Endothelial cell of umbilical vein (primary cell): ENCODE measurements at places on chromosomes 12 and 14.
A peak's percentile ranks its signal among the peaks of the same experiment; 100 is the strongest.

- DNase-seq = no peak
These were observed 68.0 kb downstream of the DIP2B start for GRCh38 chr12:50572760-50573159.

DNA sequence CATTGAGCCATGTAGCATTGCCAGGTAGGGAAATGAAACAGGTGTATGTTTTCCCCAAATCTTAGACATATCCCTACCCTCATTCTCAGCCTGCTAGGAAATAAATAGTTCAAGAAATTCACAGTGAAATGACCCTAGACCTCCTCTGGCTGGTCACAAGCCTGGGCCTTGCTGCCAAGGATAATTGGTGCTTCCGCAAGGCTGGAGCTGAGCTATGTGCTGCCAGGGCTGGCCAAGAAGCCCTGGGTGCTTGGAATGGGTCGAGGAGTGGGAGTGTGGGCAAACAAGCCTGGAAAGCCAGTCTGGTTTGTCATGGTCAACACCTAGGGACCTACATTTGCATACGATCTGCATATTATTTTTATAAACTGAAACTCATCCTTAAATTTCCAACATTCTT is 31.3 kb upstream of the SLC10A1 start:
- DNase-seq = no peak

- DNase-seq = no peak
These were observed 66.7 kb upstream of the PNMA1 start for GRCh38 chr14:73780896-73781295.

GRCh38 chr12:65570451-65571130 is 253.7 kb upstream of the HMGA2 start:
- DNase-seq = no peak

DNA sequence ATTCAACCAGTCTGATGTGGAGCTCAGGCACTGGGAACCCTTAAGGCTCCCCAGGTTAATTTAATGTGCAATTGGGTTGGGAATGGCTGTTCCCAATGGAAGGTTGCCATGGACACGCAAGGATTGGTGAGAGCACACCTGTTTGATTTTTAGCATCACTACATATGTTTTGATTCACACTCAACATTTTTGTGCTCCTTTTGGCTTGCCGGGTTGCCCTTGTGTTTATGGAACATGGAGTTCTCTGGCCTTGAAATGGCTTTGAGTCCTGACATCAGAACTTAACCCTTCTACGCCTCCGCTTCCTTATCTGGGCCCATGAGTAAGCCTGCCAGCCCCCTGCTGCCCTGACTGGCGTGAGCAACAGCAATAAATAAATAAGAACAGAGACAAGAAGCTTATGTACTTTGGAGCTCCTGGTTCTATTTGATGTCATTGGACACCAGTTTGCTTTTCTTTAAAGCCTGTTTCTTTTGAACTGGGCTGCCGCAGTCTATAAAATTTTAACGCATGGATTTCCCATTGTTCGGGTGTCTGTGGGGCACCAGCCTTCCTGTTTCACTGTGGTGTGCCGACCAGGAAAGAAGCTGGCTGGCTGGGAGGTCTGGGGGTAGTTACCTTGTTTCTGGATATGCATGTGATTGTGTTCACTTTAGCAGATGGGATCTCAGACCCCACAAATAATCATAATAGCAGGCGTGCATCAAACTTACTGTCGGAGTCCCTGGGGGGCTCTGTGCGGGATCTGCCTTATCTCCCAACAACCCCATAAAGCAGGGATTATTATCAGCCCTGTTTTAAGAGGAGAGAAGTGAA is 27.8 kb downstream of the TBX3 start:
- DNase-seq = peak; percentile 57

DNA sequence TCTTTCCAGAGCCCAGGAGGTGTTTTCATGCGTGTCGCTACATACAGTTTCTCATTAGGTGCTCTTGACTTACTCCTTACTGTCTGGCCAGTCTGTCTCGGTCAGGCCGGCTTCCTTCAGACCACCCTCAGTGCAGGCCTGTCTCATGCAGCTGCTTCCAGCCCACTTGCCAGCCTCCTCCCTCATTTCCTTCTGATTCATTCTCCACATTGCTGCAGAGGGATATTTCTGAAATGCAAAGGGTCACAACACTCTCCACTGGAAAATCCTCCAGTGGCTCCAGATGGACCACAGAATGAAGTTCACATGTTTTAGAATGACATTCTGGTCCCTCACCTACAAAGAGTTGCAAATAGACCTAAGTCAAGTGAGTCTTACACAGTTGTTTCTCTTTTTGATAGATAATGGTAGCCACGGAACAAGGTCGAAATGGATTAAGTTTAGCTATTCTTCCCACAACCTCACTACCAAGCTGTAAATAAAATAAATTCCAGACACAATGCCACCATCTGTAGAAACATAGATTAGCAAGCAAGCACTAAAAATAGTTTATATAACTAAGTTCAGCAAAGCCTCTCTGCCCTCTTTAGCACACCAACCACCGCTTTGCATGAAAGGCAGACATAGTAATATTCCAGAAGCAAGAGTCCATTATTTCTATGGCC is 146.9 kb downstream of the ESR2 start:
- peak; percentile 89 for DNase-seq

- DNase-seq = peak; percentile 51
These were observed 4.5 kb upstream of the SETD1B start for GRCh38 chr12:121799156-121799841.

GRCh38 chr12:25942709-25943108 is 15.8 kb upstream of the RASSF8 start:
- DNase-seq = no peak

GRCh38 chr12:10363914-10364814 is 25.7 kb downstream of the KLRK1 start:
- peak; percentile 77 for DNase-seq

GRCh38 chr14:53006931-53007562 is 56.2 kb upstream of the FERMT2 start:
- no peak for DNase-seq

- no peak for DNase-seq
These were observed 61.8 kb downstream of the GLT1D1 start for GRCh38 chr12:128914908-128915563.

DNA sequence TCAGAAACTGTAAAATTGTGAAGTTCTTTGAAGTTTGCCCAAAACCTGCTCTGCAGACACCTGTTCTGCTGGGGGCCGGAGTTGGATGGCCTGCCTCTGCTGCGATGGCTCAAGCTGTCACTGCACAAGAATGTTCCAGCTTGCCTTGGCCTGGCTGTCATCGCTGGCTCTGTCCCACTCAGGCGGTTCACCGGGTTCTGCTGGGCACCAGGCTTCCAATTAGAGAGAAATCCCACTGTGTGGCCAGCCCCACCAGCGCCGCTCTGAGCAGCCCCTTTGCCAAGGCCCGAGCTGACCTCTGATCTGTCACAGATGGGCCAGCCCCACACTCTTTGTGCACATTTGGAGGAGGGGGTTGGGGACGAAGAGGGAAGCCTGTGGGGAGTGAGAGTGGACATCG is 71.7 kb upstream of the GPATCH2L start:
- DNase-seq = no peak

DNA sequence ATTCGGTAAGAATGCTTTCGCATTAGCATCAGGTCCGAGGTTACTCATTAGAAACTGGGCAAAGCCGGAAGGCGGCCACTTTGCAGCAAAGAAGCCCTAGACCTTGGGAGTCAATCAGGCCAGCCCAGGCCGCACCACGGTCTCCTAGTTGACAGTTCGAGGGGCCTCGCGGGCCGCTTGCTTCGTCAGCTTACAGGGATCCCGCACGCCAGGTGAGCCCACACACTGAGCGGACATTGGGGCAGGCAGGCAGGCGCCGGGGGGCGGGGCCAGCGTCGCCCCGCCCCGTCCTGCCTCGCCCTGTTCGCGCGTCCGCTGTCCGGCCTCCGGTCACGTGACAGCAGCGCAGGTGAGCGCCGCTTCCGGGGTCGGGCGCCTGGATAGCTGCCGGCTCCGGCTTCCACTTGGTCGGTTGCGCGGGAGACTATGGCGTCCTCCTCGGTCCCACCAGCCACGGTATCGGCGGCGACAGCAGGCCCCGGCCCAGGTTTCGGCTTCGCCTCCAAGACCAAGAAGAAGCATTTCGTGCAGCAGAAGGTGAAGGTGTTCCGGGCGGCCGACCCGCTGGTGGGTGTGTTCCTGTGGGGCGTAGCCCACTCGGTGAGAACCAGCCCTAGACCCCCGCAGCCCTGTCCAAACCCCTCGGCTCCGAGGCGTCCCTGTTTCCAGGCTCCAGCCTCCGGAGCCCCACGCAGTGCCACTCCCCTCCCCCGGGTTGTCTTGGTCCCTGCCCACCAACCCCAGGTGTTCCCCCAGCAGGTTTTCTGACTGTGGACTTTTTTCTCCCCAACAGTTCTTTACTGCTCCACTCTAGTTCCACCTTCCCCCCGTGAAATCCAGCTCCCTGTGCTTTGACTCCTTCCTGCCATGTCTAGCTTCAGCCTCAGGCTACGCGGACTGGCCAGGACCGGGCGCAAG is at the start of gene PIP4K2C:
Gene PIP4K2C (plus strand): TSS at position 329 of the 918 bp plus-strand sequence. CDS start 98 bp downstream, at position 427.
- DNase-seq = peak; percentile 27

DNA sequence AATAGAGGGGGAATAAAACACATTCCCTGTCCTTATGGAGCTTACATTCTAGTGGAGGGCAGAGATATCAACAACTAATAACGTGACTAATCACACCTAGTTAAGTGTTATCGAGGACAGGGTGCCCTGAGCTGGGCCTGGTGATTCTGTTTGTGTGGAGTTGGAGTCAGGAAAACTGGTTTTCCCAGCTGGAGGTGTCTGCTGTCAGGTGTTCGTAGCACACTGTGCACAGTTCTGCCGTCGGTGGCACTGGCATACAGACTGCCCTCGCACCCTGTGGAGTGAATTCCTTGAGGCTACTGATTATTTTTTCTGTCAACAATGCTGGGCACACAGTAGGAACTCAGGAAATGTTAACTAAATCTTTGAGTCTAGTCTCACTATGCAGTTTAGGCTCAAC is 900 bp upstream of the MTERF2 start:
- DNase-seq = no peak

GRCh38 chr12:46154221-46154985 is 114.4 kb downstream of the SLC38A1 start:
- DNase-seq = peak; percentile 71

GRCh38 chr12:54725233-54725843 is 77.2 kb upstream of the DCD start:
- DNase-seq = peak; percentile 24

GRCh38 chr12:59615392-59616165 is 19.8 kb downstream of the SLC16A7 start:
- DNase-seq = no peak

DNA sequence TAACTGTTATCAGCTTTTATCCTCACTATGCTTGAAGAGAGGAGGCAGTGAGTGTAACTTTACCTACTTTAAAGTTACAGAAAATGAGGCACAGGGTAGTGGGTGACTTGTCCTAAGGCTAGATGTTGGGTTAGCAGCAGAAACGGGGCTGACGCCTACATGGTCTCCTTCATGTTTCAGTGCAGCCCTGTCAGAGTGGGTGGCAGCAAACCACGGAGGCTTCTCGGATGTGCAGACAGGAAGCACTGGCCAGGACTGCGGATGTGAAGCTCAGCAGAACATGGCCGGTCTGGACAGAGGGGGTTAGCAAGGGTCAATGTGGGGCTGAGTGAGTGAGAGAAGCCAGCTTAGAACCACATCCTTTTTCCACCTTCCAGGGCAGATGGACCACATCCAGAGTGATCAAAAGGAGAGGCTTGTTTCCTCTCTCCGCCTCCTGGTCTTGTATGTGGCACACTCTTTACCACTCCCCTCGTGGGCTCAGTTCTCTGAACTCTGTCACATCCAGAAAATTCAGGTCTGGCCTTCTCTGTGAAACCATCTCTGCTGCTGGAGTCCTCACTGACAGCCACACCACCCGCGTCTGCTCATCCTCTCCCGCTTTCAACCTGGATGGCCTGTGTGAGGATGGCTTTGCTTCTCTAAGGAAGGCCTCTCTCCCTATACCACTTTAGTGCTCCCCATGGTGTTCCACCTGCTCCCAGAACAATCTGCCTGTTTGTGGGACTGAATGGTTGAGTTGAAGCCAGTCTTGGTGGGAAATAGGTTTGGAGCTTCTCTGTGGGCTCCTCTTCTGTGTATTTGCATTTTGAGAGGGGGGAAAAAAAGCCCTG is 14.1 kb downstream of the SUSD6 start:
- peak; percentile 78 for DNase-seq

- peak; percentile 16 for DNase-seq
These were observed 4.5 kb downstream of the HOXC10 start for GRCh38 chr12:53989227-53990113.

DNA sequence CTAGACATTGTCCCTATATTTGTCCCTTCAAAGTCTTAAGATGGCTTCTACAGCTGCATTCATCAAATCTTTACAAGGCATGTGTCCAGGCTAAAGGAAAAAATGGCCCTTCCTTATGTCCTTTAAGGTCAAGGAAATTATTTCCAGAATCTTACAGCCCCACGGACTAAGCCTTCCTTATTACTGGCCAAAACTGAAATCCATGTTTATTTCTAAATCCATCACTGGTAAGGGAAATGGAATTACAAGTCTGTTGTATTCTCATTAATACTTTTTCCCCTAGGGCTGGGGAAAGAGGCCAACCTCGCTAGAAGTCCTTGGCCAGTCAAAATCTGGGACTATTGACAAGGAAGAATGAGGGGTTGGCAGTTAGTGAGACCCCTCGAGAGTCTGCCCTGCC is 252.5 kb downstream of the TMEM132C start:
- DNase-seq = no peak

GRCh38 chr12:12975322-12976077 is 23.5 kb upstream of the GPRC5D start:
- DNase-seq = peak; percentile 69

GRCh38 chr14:32620303-32620702 is 291.2 kb downstream of the AKAP6 start:
- DNase-seq = no peak

DNA sequence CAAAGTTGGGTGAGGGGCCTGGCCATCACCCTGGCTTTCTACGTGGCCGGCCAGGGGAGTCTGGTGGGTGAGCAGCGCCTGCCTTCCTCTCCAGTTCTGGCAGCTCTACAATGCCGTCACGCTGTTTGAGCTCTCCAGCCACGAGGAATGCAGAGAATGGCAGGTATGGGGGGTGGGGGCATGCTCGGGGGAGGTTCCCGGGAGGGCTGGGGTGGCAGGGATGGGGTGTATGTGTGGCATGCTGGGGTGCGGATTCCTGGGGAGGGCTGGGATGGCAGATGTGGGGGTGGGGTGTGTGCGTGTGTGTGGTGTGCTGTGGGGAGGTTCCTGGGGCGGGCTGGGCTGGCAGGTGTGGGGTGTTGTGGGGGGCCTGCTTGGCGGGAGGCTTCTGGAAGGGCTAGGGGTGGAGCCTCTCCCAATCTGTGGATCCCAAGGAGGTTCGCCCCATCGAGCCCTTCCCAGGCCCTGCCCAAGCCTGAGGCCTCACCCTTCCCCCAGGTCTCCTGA is 18.5 kb downstream of the RHOF start:
- DNase-seq = no peak

GRCh38 chr14:38755036-38755435 is 348.0 kb downstream of the SEC23A start:
- no peak for DNase-seq

GRCh38 chr14:72049462-72049861 is 117.2 kb downstream of the RGS6 start:
- DNase-seq = no peak

GRCh38 chr14:41718477-41719166 is 111.9 kb downstream of the LRFN5 start:
- DNase-seq = no peak
